Right renal cortex interstitium (tissue), 3 donors: ENCODE measurements at places on chromosomes 1 and 21.

GRCh38 chr1:234851450-234852438 lies 241.8 kb upstream of the IRF2BP2 start:
- no peak for DNase-seq

GRCh38 chr1:20724364-20725188 lies 6.8 kb upstream of the KIF17 start:
- DNase-seq = no peak

DNA sequence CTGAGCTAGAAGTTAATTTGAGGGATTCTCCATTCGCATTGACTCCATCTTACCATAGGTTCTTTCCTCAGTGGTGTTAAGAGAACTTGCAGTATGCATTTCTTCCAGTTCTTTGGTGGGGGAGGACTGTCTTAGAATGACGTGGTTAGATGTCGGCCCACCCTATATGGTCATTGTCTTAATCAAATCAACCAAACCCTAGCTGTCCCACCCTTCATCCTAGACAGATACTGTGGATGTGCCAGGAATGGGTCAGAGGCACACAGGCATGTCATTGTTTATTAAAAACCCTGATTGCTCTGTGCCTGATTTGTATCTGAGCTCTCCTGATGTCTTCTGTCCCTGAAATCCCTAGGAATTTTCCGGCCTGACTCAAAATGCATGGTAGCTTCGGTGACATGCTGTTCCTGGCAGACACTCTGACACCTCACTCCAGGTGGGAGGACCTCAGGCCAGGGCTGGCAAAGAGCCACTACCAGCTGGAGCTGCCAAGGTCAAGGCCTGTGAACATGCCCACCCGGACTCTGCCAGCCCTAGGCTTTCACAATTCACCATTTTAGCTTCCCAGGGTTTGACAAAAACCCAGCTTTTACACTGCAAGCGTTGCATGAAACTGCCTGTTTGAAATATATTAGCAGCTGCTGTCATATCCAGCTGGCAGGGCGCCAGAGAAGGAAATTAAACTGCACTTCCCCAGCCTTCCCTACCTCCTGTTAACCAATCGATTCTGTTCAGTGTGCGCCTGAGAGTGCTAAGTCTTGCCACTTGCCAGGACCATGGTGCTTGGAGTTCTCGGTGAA lies 134.0 kb downstream of the FAM78B start:
- no peak for DNase-seq

DNA sequence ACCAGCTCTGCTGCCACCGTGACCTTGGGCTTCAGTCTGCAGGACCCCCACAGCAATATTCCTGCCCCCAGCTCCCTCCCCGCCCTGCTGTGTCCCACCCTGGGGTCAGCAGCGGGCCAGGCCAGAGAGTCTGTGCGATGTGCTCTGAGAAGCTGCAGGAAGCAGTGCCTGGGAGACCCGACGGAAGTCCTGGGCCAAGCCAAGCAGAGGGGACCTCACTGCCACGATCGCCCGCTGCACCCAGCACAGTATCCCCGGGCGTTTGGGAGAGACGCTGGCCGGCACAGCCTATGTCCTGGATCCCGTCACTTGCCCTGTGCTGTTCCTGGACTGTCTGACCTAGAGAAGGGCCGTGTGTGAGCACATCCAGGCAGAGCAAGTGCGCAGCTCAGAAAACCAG lies 106.6 kb upstream of the TTC34 start:
- DNase-seq = no peak

DNA sequence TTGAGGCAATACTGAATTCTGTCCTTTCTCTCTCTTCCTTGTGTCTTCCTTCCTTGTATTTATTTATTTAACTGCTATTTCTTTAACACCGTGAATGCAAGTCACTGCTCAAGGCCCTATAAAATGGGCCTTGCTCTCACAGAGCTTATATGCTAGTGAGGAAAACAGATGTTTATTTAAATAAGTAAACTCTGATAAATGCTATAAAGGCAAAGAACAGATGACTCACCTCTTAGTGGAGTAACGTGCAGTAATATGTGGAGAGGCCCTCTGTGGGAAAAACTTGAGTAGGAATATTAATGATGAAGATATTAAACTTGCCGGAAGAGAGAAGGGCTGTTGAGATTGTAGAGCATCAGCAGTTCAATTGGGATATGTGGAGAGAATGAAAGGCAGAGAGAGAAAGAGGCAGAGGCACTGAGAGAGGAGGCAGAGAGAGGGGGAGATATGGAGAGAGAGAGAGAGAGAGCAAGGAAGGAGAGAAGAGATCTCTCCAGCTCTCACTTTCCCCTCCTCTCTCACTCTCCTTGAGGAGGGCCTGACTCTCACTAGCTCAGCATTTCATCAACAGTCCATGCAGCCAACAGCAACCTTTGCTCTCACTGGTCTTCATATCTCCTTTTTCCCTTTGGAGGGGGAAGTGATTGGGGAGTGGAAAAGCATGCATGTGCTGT lies 322.2 kb downstream of the LMX1A start:
- DNase-seq = no peak

GRCh38 chr1:4595341-4596225 lies 58.8 kb upstream of the AJAP1 start:
- DNase-seq = no peak

DNA sequence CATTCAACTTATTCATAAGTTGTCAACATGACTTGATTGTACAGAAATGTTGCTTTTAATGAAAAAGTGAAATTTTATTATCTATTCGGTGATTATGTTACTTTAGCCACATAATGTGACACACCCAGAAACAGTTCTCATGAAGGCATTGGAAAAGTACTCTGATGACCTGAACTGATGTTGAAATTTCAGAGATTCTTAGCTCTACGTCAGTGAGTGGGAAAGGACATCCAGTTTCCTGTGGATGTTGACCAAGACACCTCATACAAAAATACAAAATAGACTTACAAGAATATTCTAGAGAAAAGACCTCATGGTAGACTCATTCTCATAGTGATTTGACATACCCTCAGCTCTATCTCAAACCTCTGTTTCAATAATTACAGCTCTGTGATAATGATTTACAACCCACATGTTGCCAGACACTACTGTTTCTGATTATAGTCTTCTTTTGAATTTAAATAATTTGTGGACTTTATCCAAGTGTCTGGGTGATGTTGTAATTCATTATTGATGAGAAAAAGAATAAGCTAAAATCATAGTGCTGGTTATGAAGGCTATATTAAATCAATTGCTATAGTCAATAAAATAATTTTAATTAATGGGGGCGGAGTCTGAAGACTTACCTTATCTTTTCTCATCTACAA lies 37.3 kb downstream of the KCNK2 start:
- DNase-seq = no peak

- DNase-seq = no peak
These were observed 903.4 kb downstream of the TTLL7 start for GRCh38 chr1:83095570-83095969.

- no peak for DNase-seq
These were observed 48.3 kb upstream of the RGS1 start for GRCh38 chr1:192527111-192527795.

- no peak for DNase-seq
These were observed 4.8 kb upstream of the COL6A1 start for GRCh38 chr21:45976701-45977311.

DNA sequence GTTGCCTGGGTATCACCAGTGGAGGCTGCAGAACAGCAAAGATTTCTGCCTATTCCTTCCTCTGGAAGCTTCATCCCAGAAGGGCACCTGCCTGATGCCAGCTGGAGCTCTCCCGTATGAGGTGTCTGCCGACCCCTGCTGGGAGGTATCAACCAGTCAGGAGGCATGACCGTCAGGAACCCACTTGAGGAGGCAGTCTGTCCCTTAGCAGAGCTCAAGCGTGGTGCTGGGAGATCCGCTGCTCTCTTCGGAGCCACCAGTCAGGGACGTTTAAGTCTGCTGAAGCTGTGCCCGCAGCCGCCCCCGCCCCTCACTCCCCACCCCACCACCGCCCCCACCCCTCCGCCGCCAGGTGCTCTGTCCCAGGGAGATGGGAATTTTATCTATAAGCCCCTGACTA lies 23.1 kb upstream of the HFM1 start:
- no peak for DNase-seq

DNA sequence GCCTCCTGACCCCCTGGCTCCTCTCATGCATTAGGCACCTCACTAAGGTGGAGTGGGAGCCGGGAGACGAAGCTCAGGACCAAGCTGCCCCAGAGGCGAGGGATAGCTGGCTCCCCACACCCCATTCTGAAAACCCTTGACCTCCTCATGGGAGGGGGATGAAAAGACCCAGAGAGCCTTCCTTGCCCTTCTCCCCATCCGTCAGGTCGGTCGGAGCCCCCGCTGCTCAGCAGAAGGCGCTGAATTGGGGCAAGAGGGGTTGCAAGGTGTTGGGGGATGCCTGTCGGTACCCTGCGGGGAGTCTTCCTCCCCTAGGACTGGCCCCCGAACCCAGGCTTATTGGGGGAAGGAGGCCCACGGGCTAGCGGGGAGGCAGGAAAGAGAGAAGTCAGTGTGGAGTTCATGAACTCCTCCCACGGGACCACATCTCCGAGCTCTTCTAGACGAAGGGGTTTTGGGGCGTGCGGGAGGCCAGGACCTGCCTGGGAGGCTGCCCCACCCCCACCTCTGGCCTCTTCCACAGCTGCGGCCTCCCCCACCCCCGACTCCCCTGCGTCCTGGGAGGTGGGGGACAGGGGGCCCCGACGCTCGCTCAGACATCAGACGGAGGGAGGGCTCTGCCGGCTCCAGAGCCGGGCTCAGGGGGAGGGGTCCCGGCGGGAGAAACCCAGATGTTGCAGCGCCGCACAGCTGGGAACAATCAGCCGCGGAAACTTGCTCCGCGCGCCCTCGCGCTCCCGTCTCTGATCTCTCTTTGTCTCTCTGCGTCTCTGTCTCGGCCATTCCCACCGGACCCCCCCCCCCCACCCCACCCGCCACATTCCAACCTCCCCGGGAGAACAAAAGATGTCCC lies 719 bp downstream of the MFAP2 start:
- peak; percentile 41 for DNase-seq

- no peak for DNase-seq
These were observed at the start of gene FAM110D for GRCh38 chr1:26158908-26159742. FAM110D (plus strand) TSS chr1:26159079; CDS start chr1:26161292, 2,213 bp downstream.

DNA sequence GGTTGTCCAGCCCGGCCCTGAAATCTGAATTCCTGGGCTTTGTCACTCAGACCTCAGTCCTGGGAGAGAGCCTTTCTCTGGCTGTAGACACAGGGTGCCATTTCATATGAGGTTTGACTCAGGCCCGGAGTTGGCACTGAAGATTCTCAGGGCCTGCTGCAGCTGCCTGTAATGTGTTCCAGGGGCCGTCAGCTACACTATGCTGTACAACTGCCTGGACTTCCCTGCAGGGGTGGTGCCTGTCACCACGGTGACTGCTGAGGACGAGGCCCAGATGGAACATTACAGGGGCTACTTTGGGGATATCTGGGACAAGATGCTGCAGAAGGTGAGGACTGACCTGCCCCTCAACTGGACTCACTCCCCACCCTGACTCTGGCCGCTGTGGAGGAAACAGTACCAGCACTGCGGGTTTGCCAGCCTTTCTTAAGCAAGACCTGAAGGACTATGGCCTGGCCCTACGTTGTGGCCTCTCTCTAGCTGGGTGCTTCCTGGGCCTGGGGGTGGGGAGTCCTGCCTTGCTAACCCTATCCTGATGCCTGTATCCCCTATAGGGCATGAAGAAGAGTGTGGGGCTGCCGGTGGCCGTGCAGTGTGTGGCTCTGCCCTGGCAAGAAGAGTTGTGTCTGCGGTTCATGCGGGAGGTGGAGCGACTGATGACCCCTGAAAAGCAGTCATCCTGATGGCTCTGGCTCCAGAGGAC lies 18.9 kb downstream of the FAAH start:
- DNase-seq = no peak
